Hindlimb muscle (tissue), 1 donor: ENCODE measurements at places on chromosomes 7 and 10.

- DNase-seq = no peak
Measured at GRCh38 chr7:128135159-128135514, 103.9 kb upstream of the LRRC4 start.

GRCh38 chr10:23718946-23719345, 280.1 kb downstream of the OTUD1 start:
- DNase-seq = no peak

DNA sequence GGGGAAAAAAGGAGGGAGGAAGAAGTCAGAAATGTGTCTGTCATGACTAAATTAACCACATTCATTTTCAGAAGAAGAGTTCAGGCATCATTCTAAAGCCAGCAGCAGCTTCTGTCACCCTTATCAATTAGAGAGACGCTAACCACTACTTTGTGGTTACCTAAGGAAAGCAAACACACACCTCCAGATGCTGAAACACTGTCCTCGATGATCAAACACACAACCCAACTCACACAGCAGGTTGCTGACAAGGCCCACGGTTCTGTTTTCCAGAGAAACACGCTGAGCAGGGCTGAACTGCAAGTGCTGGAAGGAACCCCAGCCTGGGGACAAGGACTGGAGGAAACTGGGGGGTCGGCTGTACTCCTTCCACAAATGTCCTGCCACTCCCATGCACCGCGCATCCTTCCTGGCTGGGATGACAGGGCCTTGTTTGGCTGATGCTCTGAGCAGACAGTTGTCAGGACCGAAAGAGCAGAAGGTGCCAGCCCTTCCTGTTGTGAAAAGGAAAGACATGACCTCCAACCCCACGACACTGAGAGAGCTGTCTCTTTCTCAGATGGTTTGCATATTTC, 36.6 kb downstream of the PRKCQ start:
- no peak for DNase-seq

DNA sequence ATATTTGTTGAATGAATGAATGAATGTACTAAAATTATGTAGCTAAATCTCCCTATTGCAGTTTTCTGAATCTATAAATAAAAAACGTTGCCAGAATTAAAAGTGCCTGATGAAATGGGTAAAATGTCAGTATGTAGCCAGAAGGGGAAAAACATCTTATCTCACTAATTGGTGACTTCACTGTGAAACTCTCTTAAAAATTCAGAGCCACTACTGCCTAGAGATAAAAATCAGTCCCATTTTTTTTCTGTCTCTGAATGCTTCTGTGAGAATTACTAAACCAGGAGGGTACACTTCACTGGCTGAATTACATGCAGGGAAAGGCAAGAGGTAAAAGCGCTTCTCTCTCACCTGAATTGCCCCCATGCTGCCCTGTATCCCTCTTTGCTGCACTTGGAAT, 69.6 kb upstream of the HPS1 start:
- no peak for DNase-seq

DNA sequence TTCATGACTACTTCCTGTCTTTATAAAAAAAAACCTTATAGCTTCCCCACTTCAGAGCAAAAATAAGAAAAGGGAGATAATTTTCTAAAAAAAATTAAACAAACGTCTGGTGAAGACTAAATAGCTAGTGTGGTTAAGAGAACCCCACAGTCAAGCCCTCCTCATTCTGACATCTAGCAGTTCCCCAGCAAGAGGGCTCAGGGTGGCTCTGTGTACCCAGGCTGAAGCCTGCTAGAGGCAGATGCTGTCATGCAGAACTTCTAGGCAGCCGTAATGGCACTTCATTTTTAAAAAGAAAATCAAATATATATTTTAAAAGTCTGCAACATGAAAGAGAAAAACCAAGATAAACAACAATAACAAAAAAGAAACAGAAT, 223.1 kb upstream of the KLF14 start:
- DNase-seq = no peak

- no peak for DNase-seq
Measured at GRCh38 chr7:3282457-3282856, 18.6 kb upstream of the SDK1 start.

- no peak for DNase-seq
Measured at GRCh38 chr7:18117482-18117881, 89.8 kb upstream of the PRPS1L1 start.

GRCh38 chr10:108421266-108421665, 1256.8 kb upstream of the SORCS1 start:
- DNase-seq = no peak

DNA sequence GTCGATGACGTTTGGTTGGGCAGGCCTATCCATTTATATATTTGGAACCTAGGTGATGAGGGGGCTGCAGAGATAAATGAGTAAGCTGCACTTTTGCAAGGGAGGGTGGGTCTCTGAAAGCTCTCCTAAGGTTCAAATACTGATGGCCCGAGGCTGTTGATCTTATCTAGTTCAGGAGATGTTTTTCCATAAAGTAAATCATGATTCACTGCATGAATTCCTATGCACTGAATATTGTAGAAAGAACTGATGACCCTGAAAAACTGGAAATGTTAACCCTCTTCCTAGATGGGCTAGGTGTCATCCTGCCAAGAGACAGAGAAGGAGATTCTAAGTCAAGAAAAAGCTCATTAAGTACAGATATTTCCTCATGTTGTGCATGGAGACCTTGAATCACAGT, 459.9 kb downstream of the PLXNA4 start:
- no peak for DNase-seq

GRCh38 chr10:29623797-29624196, 11.0 kb downstream of the SVIL start:
- DNase-seq = no peak

GRCh38 chr7:133805426-133805825, 321.7 kb upstream of the LRGUK start:
- DNase-seq = no peak

DNA sequence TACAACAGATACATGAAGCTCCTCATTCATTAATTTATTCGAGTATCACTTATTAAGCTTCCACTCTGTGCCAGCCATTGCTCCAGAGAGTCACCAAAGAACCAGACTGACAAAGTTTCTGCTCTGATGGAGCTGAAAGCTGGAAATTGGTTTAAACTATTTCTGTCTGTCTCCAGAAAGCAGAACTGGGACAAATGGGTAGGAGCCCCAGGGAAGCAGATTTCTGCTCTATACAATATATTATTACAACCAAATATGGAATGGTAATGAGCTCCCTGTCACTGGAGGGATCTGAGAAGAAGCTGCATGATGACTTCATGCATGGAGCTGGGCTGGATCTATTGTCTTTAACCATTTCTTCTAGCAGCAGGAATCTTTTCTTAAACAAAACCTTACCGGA, 165.4 kb upstream of the ADO start:
- no peak for DNase-seq

DNA sequence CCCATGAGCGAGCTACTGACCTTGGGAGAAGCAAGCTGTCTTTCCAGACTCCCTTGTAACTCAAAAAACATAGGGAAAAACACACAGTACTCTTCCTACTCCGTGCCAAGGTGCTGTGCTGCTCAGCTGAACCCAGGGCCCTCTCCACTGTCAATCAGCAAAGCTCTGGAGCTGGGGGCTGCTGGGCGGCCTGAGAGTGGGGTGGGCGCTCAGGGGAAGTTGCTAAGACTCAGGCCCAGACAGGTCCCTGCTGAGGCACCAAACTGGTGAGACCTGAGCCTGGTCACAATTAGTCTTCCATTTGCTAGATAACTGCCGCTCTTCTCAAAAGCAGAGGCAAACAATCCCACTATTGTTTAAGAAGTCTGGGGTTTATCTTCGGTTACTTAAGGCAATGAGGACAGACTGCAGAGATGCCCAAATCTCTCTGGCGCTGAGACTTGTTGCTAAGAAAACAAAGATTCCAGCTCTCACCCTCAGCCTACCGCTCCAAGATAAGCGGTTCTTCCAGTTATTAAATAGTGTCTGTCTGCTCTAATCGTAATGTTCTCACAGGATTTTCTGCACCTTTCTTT, 22.0 kb downstream of the STEAP1B start:
- DNase-seq = no peak

GRCh38 chr10:44828508-44829142, 82.5 kb upstream of the TMEM72 start:
- DNase-seq = peak; percentile 70

GRCh38 chr10:91521439-91521838, 111.3 kb downstream of the HECTD2 start:
- DNase-seq = no peak

GRCh38 chr7:41084381-41084780, 618.5 kb downstream of the INHBA start:
- DNase-seq = no peak

GRCh38 chr7:47782022-47782421, 166.2 kb downstream of the PKD1L1 start:
- peak; percentile 72 for DNase-seq

- DNase-seq = no peak
Measured at GRCh38 chr7:158469396-158470051, 118.1 kb downstream of the PTPRN2 start.

GRCh38 chr7:32223721-32224120, 153.5 kb upstream of the PDE1C start:
- no peak for DNase-seq

DNA sequence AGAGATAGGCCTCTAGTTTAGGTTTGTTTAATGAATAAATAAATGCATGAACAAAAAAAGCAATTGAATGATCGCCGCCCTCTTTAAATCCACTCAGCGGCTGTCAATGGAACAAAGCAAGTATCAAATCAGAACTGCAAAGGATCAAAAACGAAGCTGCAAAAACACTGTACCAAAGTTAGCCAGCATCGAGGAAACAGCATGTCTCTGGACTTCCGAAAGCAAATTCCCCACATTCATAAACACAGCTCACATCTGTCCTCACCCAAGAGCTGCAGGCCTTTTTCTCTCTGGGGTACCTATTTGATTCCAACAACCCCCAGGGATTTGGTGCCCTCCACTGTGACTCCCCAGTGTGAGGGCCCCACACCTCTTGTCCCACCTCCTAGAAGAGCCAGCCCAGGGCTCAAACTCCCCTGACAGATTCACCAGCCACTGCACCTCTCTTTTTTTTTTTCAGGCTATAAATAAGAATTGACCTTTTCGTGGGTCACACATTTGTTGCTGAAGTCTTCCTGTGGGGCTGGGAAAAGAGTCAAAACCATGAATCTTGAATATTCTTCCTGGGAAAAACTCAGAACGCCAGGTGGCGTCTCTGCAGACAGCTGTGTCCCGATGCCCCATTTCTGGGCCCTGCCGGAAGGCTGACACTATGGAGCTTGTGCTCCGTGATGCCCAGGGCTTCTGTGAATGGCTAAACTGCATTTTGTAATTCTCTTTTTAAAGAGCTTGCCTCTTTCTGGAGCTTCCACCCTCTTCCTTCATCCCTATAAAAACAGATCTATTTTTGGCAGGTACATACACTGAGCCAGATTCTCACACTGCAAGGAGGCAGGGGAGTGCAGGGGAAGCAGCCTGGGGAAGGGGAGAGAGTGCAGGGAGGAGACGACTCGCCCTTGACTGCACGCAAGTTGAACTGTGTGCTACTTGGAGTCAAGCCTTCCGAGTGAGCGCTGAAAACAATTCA, 51.7 kb downstream of the HSPA12A start:
- peak; percentile 45 for DNase-seq

DNA sequence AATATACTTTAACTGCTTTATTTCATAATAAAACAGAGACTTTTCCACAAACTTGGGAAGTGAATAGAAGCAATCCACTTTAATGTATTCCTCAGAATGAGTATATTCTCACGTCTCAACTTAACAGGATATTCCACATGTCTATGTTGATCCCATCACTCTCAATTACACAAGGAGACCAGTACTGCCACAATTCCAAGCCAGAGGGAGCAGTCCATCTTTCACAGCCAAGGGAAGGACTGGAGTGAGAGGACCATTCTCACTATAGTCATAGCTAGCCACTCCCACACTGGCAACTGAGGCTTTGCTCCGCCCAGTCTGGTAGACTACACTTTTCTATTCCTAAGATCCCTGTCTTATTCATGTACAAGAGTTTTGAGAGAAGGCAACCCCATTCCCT, 553.9 kb downstream of the CNTNAP2 start:
- DNase-seq = no peak

DNA sequence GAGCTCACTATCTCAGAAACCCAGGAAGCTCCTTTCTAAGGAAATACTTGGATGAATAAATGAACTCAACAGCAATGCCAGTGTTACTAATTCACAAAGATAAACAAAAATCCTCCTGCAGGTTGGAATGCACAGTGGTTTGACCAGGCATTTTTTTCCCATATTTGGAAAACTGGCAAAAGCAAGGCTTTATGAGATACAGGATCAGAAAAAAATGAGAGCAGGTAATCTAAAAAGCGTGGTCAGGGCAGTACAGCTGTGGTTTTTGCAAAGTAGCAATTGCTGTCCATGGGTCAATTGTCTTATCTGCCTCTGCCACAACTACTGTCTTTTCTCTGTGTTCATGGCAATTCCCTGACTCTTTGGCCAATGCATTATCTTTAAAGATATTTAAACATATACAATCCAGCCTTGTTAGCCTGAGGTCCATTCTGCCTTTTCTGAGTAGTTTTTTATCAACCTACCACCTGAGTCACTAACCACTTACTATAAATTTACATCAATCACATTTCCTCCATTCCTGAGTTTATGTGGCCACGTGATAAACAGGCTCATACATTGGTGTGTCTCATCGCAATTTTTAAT, 564.5 kb upstream of the IGFBP3 start:
- DNase-seq = no peak

DNA sequence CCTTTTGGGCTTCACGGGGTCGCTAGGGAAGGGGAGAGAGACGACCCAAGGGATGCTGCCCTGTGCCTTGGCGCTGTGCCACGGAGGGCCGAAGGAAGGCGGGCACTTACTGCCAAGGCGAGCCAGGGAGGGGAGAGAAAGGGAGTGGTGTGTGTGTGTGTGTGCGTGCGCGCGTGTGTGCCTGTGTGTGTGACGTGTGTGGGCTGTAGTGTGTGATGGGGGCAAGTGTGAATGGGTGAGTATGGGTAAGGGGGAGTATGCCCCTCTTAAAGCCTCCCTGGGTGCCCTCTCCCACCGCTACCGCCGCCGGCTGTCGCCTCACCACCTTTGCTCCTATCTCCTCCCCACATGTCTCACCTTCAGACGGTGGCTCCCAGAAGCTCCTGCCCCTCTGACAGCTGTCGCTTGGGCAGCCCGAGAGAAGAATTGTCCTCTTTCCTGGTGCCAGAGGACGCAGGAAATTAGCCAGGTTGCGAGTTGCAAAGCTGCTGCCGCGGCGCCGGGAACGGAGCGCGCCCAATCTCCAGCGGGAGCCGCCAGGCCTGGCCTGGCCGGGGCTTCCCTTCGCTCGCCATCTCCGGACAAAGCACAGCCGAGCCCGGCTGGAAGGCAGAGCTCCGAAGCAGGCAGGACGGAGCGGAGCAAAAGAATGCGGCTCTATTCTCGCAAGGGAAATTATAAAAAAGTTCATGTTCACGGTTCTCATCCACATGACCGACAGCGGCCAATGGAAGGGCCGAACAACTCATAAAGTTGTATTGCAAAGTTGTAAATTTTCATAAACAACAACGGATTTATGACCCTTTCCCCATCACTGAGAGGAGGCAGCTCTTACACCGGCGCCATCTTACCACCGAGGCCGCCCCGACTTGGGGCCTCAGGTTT, at the start of gene HOXA3:
HOXA3 (minus strand) TSS at position 653 of the 885 bp plus-strand sequence. CDS start 41,943 bp downstream, outside the sequence.
- peak; percentile 79 for DNase-seq

DNA sequence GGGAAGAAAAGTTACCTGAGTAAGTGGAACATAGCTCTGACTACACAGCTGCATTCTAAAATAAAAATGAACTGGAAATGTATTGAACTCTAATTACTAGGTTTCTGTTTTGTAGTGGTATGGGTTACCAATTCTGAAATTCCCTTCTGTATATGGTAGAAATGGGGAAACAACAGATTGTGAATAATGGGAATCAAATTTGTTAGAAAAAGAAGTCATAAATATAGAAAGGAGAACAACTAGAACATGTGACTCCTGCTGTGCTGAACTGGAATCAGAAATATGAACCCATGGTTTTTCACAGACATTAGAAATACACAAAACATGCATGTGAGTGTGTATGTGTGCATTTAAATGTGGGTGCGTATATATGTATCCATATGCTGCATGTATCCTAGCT, 27.0 kb downstream of the MCMBP start:
- no peak for DNase-seq
